ENCODE measurements at places on chromosomes 3 and 15. TPM values are rescaled to one million over a fixed set of nuclear protein-coding genes. Genes with fewer than 3 reads are reported as not detected.

DNA sequence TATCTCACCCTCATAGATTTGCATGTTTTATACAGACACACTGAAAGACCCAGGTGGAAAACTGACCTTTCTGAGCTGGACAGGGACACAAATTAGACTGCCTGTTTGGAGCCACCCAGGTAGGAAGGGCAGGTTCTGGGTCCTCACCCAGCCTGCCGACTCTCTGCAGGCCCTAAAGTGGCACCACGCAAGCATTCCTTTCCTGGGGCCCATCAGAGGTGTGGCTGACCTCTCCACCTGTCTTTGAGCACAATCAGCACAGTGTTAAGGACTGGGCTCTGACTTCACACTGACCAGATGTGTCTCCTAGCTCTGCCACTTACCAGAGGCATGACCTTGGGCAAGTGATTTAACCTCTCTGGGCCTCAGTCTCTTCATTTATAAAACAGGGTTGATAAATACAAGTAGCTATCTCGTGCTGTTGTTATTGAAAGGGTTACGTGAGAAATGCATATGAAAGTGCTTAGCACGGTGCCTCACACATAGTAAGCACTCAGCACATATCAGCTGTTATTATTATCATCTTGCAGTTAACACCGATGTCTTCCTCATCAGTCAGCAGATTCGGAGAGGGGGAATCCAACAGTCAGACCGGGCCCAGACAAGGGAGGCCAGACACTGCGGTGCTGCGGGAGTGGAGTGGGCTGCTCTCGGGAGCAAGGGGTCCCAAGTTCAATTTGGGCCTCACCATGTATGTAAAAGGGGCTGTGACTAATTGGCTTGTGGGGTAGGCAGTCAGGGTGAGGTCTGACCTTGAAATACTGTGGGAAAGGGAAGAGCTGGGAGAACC lies 2.0 kb upstream of the TBC1D2B start:
- no peak for DNase-seq

DNA sequence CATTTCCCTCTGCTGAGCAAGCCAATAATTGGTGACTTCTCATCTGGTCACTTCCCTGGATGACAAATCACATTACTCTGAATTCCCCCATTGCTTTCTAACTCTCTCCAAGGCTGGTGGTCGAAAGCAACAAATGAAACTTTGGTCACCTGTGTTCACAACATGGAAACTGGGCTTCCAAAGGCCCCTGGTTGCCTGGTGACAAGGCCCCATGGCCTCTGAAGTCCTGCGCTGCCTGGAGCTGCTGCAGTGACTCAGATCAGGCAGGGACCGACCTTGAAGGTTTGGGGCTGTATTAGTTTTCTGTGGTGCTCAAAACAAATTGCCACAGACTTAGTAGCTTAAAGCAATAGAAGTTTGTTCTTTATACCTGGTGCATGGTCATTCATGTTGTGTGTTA lies 345.3 kb downstream of the WDR72 start:
- no peak for DNase-seq

DNA sequence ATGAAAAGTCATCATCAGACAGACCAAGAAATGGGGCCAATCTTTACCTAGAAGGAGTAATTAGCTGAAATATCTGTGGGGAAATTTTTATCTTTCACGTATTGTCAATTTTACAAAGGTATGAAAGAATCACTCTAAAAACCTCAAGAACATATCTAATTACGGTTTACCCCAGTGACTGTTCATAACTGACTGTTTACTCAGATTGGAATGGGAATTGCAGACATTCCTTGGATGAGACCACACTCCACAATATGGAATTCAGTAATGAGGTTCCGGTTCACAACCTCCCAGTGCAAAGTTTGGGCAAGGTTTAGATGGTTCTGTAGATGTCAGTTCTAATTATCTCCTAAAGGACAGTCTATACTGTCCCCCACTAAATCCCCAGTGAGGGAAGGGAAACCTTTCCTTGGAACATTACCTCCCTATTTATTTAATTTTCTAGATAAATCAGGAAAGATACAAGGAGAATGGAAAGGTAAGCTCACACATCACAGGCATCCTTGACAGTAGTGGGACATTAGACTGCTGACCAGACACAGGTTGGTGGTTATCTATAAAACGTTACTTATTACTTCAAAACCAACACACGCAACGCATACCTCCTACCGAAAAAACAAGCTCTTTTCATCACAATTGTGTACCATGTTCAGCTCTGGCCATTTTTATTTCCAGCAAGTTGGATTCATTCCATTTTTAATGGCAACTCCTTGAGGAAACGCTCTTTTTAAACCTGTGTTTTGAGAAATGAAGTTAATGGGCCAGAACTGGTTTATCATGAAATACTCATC lies 129.9 kb downstream of the RORA start:
- DNase-seq = no peak

The MYZAP gene
- total RNA-seq = 0.72 TPM

The AGBL1 gene
- not detected for total RNA-seq
